ENCODE measurements at places on chromosomes 12 and 14.

DNA sequence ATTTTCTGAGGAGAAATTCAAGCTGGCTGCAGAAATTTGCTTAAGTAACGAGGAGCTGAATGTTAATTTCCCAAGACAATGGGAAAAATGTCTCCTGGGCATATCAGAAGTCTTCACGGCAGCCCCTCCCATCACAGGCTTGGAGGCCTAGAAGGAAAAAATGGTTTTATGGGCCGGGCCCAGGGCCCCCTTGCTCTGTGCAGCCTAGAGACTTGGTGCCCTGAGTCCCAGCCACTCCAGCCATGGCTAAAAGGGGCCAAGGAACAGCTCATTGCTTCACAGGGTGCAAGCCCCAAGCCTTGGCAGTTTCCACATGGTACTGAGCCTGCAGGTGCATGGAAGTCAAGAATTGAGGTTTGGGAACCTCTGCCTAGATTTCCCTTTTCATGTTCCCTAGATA, 24.3 kb upstream of the HSP90AA1 start:
- no peak for DNase-seq

DNA sequence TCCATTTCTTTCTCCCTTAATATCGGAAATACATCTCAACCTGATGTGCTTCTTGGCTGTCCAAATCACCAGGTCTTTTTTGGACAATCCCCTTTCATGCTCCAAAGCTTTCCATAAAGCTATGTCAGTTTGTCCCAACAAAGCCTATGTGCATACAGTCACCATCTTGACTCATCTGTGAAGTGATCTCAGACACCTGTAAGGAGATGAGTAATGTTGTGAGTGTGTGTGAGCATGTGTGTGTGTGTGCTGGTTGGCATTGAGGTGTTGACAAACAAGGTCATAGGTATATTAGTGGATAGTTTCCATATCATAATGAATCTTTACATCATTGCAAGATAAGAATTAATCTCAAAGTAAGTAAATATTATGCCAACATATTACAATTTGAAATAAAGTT, 1243.3 kb upstream of the SEL1L start:
- no peak for DNase-seq

DNA sequence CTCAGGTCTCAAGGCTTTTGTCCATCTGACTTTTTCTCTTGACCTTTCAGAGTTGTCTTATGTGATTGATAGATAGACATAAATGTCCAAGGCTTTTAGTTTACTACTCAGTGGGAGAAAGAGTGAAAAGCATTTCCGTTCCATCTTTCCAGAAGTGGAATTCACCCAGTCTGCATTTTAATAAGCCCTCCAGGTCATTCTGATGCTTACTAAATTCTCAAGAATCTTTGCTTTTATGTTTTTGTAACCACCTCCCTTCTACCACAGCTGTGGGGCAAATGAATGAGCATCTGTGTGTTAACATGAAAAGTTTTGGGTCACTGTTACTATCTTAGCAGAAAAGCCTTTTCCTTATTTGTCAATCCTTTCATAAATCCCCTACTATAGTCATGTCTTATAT, 251.4 kb downstream of the LRIG3 start:
- no peak for DNase-seq

DNA sequence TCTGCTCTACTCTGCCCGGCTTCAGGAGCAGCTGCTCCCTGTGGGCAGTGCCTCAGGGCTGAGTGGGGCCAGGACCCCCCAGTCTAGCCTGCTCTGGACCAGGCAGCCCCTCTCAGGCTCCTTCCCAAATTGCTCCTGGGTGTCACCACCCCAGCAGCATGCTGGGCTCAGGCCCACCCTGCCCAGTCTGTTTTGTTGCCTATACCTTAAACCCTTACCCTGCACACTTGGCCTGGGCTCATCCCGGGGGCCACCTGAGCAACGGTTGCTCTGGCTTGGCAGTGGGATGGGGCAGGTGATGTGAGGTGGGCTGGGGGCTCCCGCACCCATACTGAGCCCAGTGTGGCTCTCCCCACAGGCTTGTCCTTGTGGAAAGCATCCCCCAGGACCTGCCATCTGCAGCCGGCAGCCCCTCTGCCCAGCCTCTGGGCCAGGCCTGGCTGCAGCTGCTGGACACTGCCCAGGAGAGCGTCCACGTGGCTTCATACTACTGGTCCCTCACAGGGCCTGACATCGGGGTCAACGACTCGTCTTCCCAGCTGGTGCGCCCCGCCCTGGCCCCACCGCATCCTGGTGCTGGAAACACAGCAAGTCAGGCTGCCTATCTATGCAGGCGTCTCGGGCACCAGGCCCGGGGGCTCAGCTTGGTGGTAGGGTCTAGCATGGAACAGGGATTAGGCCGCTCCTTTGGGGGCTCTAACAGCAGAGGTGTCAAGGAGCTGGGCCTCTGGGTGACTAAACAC, 3.9 kb downstream of the PLD4 start:
- no peak for DNase-seq

- DNase-seq = no peak
These were observed 34.0 kb downstream of the LEMD3 start for GRCh38 chr12:65203376-65203775.

- DNase-seq = no peak
These were observed 112.1 kb downstream of the DPF3 start for GRCh38 chr14:72781561-72782508.
